Type B pancreatic cell (in vitro differentiated cells): ENCODE measurements at places on chromosomes 3 and 15. TPM values are rescaled to one million over a fixed set of nuclear protein-coding genes. Genes with fewer than 3 reads are reported as not detected.

The PLAAT1 gene
- 2.6 and 3.0 TPM in 2 replicates for total RNA-seq

- no peaks in the 10 kb centered on the region for H3K27me3 ChIP-seq
- H3K4me3 ChIP-seq: no peak overlapping the region
- H3K4me1 ChIP-seq: no peaks in the 10 kb centered on the region
- H3K27ac ChIP-seq: no peak overlapping the region
- H3K36me3 ChIP-seq: no peaks in the 10 kb centered on the region
These were observed 33.4 kb upstream of the CHRM5 start for GRCh38 chr15:33934921-33935320.

GRCh38 chr3:69994919-69995318, 4.6 kb upstream of the SAMMSON start:
- no peak overlapping the region for H3K27ac ChIP-seq
- DNase-seq: no peak
- no peak overlapping the region for H3K4me3 ChIP-seq
- no peaks in the 10 kb centered on the region for H3K27me3 ChIP-seq
- H3K36me3 ChIP-seq: no peaks in the 10 kb centered on the region

The RTP1 gene
- not detected in 2 replicates for total RNA-seq

- no peaks in the 10 kb centered on the region for H3K27me3 ChIP-seq
- no peaks in the 10 kb centered on the region for H3K4me1 ChIP-seq
- DNase-seq: no peak
- no peak overlapping the region for H3K27ac ChIP-seq
These were observed 813.5 kb downstream of the MCTP2 start for GRCh38 chr15:95044745-95045417.

- H3K27ac ChIP-seq: no peak overlapping the region
- no peak for DNase-seq
- no peaks in the 10 kb centered on the region for H3K27me3 ChIP-seq
- peaks cover 4% of the 10 kb centered on the region for H3K36me3 ChIP-seq
- H3K4me1 ChIP-seq: peaks cover 8% of the 10 kb centered on the region
These were observed 11.3 kb upstream of the PIAS1 start for GRCh38 chr15:68042855-68043222.

GRCh38 chr3:147395899-147396711, 10.2 kb downstream of the ZIC4 start:
- H3K27ac ChIP-seq: peak overlapping the region; percentile 86
- peak overlapping the region; percentile 89 for H3K4me3 ChIP-seq
- peaks cover 34% of the 10 kb centered on the region for H3K4me1 ChIP-seq
- no peak for DNase-seq
- H3K27me3 ChIP-seq: peaks cover 96% of the 10 kb centered on the region
- H3K36me3 ChIP-seq: peaks cover 20% of the 10 kb centered on the region

GRCh38 chr3:102068327-102068726, 219.0 kb downstream of the NFKBIZ start:
- no peak overlapping the region for H3K27ac ChIP-seq
- no peak for DNase-seq
- no peak overlapping the region for H3K4me3 ChIP-seq
- H3K4me1 ChIP-seq: no peaks in the 10 kb centered on the region
- H3K36me3 ChIP-seq: no peaks in the 10 kb centered on the region

DNA sequence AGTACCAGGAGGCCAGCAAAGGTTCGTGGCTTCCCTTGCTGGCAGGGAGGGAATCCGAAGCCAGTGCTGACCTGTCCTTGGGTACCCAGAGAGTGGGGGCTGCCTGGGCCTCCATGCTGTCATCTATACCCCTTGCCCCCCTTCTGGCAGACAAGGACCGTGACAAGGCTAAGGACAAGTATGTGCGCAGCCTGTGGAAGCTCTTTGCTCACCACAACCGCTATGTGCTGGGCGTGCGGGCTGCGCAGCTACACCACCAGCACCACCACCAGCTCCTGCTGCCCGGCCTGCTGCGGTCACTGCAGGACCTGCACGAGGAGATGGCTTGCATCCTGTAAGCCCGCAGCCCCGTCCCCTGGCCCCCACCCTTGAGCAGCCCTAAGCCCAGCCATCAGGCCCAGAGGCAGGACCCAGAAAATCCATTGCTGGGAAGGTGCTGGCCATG, 2.8 kb downstream of the FES start:
- DNase-seq: no peak
- peaks cover 6% of the 10 kb centered on the region for H3K4me1 ChIP-seq
- H3K27me3 ChIP-seq: no peaks in the 10 kb centered on the region

DNA sequence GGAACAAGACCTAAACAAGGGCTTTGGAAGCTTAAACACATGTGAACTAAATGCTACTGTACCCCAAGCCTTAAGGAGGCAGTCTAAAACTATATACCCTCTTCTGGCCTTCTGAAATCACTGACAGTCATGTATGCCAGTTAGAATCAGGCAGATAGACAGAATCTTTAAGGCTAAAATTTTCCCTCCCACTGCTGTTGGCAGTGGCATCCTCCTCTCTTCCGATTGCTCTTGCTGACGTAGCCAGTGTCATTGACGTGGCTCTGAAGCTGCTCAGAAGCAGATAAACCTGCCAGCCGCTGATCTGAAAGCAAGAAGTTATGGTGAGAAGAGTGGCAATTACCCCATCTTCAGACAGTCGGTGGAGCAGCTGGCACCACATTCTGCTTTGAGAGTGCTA, 3.3 kb downstream of the RYR3 start:
- H3K36me3 ChIP-seq: no peaks in the 10 kb centered on the region
- peaks cover 85% of the 10 kb centered on the region for H3K27me3 ChIP-seq
- H3K27ac ChIP-seq: no peak overlapping the region
- no peak overlapping the region for H3K4me3 ChIP-seq
- DNase-seq: no peak

The UCN2 gene
- total RNA-seq: 0.72 and 0.83 TPM in 2 replicates

The CGNL1 gene
- 11.8 and 16.9 TPM in 2 replicates for total RNA-seq

- peaks cover 36% of the 10 kb centered on the region for H3K4me1 ChIP-seq
- peak overlapping the region; percentile 32 for H3K27ac ChIP-seq
- H3K27me3 ChIP-seq: no peaks in the 10 kb centered on the region
- no peak for DNase-seq
- H3K36me3 ChIP-seq: peaks cover 18% of the 10 kb centered on the region
These were observed 142.7 kb downstream of the FNDC3B start for GRCh38 chr3:172181932-172182586.

- H3K4me1 ChIP-seq: peaks cover 44% of the 10 kb centered on the region
- H3K36me3 ChIP-seq: peaks cover 10% of the 10 kb centered on the region
- no peaks in the 10 kb centered on the region for H3K27me3 ChIP-seq
- H3K4me3 ChIP-seq: no peak overlapping the region
- no peak for DNase-seq
- H3K27ac ChIP-seq: no peak overlapping the region
These were observed 122.3 kb upstream of the NR2E3 start for GRCh38 chr15:71687902-71688508.

GRCh38 chr3:52238193-52238760, 681 bp downstream of the TWF2 start:
- peak overlapping the region; percentile 93 for H3K27ac ChIP-seq
- H3K4me3 ChIP-seq: peak overlapping the region; percentile 98
- H3K36me3 ChIP-seq: no peaks in the 10 kb centered on the region
- peaks cover 18% of the 10 kb centered on the region for H3K4me1 ChIP-seq
- H3K27me3 ChIP-seq: no peaks in the 10 kb centered on the region

The PLSCR4 gene
- 3.4 and 6.0 TPM in 2 replicates for total RNA-seq

GRCh38 chr15:59013246-59013873, 25.9 kb downstream of the RNF111 start:
- no peaks in the 10 kb centered on the region for H3K27me3 ChIP-seq
- H3K4me3 ChIP-seq: no peak overlapping the region
- peak overlapping the region; percentile 34 for H3K27ac ChIP-seq
- H3K4me1 ChIP-seq: peaks cover 14% of the 10 kb centered on the region
- H3K36me3 ChIP-seq: peaks cover 17% of the 10 kb centered on the region
- DNase-seq: no peak

DNA sequence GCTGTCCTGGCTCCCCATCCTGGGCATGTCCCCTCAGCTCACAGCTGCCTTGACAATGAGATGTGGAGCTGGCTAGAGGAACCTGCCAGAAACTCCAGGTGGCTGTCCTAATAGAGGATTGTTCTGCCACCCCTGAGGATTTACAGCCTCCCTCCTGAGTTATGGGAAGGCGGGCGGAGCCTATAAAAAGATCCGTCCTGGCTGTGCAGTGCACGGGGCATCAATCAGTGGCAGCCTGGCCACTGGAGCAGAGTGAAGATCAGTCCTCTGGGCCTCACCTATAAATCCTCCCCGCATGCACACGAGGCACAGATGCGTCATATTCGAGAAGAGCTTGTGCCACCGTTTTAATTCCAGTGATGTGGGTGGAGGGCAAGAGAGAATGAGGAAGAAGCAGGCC, 90.0 kb downstream of the MEGF11 start:
- DNase-seq: no peak
- no peaks in the 10 kb centered on the region for H3K36me3 ChIP-seq
- H3K4me3 ChIP-seq: no peak overlapping the region

- H3K4me3 ChIP-seq: peak overlapping the region; percentile 92
- peaks cover 18% of the 10 kb centered on the region for H3K4me1 ChIP-seq
- DNase-seq: no peak
- no peaks in the 10 kb centered on the region for H3K27me3 ChIP-seq
- peak overlapping the region; percentile 93 for H3K27ac ChIP-seq
- H3K36me3 ChIP-seq: peaks cover 4% of the 10 kb centered on the region
These were observed 1.3 kb upstream of the CTNNB1 start for GRCh38 chr3:41198046-41198445.

The CFAP91 gene
- 2.1 and 19.0 TPM in 2 replicates for total RNA-seq

- H3K27me3 ChIP-seq: no peaks in the 10 kb centered on the region
- DNase-seq: no peak
- H3K4me3 ChIP-seq: no peak overlapping the region
- H3K4me1 ChIP-seq: peaks cover 36% of the 10 kb centered on the region
- H3K27ac ChIP-seq: peak overlapping the region; percentile 6
These were observed 5.7 kb downstream of the PLCH1 start for GRCh38 chr3:155739154-155739553.

- H3K4me3 ChIP-seq: peak overlapping the region; percentile 87
- H3K36me3 ChIP-seq: peaks cover 28% of the 10 kb centered on the region
- no peak overlapping the region for H3K27ac ChIP-seq
- peaks cover 13% of the 10 kb centered on the region for H3K4me1 ChIP-seq
- peaks cover 92% of the 10 kb centered on the region for H3K27me3 ChIP-seq
These were observed 956 bp downstream of the ZIC1 start for GRCh38 chr3:147410116-147410525.

The THPO gene
- 0.41 and 0.52 TPM in 2 replicates for total RNA-seq

DNA sequence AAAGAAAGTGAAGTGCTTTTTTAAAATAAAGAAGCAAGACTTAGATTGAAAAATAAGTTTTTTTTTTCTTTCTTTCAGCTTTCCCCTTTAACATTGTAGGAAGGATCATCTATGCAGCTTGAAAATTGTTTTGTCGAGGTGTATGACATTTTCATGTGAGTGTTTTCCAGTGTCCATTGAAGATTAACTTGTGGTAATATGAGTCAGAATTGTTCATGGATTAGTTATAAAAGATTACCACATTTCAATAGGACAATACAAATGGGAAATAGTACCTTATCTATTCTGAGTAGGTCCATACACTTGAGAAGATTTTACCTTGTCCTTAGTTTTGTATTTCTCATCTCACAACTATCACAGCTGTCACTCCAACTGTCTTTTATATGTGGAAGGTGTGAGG, 1234.7 kb downstream of the NSUN3 start:
- no peaks in the 10 kb centered on the region for H3K4me1 ChIP-seq
- no peaks in the 10 kb centered on the region for H3K27me3 ChIP-seq
- no peak for DNase-seq
- no peak overlapping the region for H3K4me3 ChIP-seq
- no peak overlapping the region for H3K27ac ChIP-seq

- H3K4me1 ChIP-seq: peaks cover 56% of the 10 kb centered on the region
- no peaks in the 10 kb centered on the region for H3K36me3 ChIP-seq
- H3K27ac ChIP-seq: peak overlapping the region; percentile 90
- DNase-seq: no peak
- H3K4me3 ChIP-seq: peak overlapping the region; percentile 80
- no peaks in the 10 kb centered on the region for H3K27me3 ChIP-seq
These were observed 97.6 kb downstream of the FRMD4B start for GRCh38 chr3:69288161-69288895.

The GOLGA6D gene
- total RNA-seq: 0.19 TPM in 1 of 2 replicates, not detected in the other

The MYL3 gene
- total RNA-seq: 5.4 and 20.8 TPM in 2 replicates

The TNFSF10 gene
- 48.1 and 77.3 TPM in 2 replicates for total RNA-seq

- no peak overlapping the region for H3K4me3 ChIP-seq
- H3K4me1 ChIP-seq: no peaks in the 10 kb centered on the region
- no peaks in the 10 kb centered on the region for H3K36me3 ChIP-seq
- no peak overlapping the region for H3K27ac ChIP-seq
- H3K27me3 ChIP-seq: peaks cover 74% of the 10 kb centered on the region
These were observed 481 bp upstream of the ECE2 start for GRCh38 chr3:184275381-184275701.

DNA sequence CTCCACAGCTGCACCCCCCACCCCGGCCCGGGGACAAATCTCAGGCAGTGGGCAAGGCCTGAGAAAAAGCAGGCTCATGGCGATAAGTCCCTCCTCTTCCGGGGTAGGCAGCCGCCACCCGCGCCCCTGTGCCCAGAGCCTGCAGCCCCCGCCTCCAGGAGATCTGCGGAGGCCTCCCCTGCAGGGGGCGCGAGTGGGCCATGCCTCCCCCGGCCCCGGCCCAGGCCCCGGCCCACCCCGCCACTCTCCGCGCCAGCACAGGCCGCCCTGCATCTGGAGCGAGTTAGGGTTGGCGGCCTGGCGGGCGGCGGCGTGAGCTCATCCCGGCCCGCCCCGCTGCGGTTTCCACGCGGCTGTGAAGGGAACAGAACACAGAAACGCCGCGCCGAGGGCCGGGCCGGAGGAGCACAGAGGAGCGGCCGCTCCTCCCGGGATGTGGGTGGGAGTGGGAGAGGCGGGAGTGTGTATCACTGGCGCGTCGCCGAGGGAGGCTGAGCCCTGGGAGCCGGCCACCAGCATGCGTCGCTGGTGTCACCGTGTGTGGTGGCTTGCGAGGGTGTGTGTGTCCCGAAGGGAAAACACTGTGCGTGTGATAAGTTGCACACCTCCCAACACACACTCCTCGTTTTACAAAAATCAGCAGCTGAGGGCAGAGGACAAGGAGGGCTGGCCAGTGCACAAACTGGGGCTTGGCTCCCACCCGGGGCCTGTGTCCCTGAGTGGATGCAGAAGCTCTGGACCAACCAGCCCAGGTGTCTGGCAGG, 17.2 kb downstream of the MYL3 start:
- H3K27me3 ChIP-seq: peaks cover 4% of the 10 kb centered on the region
- no peak overlapping the region for H3K27ac ChIP-seq
- peaks cover 4% of the 10 kb centered on the region for H3K36me3 ChIP-seq
- peaks cover 19% of the 10 kb centered on the region for H3K4me1 ChIP-seq
- peak; percentile 92 for DNase-seq

The CHL1 gene
- 0.59 and 1.4 TPM in 2 replicates for total RNA-seq

DNA sequence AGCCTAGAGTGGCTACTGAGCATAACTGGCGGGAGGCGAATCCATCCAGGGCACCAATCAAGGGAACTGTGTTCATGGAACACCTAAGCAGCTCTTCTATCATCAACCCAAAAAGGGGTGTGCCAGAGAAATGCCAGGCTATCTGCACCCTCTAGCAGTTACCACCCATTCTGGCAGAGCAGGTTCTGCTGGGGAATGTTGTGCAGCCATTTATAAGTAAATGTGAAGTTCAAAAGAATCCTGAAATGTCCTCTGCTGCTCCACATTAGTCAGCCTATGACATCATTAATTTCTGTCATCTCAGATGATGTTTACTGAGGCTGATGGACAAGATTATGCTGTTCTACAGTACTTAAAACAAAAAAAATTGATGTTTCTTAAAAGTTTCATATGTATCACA, 7.7 kb downstream of the SKIC8 start:
- no peaks in the 10 kb centered on the region for H3K27me3 ChIP-seq
- H3K27ac ChIP-seq: peak overlapping the region; percentile 91
- peaks cover 14% of the 10 kb centered on the region for H3K36me3 ChIP-seq
- H3K4me3 ChIP-seq: peak overlapping the region; percentile 46
- H3K4me1 ChIP-seq: no peaks in the 10 kb centered on the region

- no peaks in the 10 kb centered on the region for H3K36me3 ChIP-seq
- peaks cover 37% of the 10 kb centered on the region for H3K27me3 ChIP-seq
- H3K27ac ChIP-seq: no peak overlapping the region
- no peak for DNase-seq
- H3K4me3 ChIP-seq: no peak overlapping the region
These were observed 3.8 kb upstream of the OR4F15 start for GRCh38 chr15:101808201-101808600.

The SUSD5 gene
- total RNA-seq: 0.64 and 3.3 TPM in 2 replicates

The MST1R gene
- total RNA-seq: 3.0 and 5.3 TPM in 2 replicates
